Epithelial cell of esophagus (primary cell): ENCODE measurements at places on chromosomes 1 and 21.

- no peak for DNase-seq
Measured at GRCh38 chr1:106968644-106969043, 87.8 kb upstream of the PRMT6 start.

GRCh38 chr1:116769561-116769977 lies 15.3 kb downstream of the CD2 start:
- DNase-seq, result peak; percentile 44

DNA sequence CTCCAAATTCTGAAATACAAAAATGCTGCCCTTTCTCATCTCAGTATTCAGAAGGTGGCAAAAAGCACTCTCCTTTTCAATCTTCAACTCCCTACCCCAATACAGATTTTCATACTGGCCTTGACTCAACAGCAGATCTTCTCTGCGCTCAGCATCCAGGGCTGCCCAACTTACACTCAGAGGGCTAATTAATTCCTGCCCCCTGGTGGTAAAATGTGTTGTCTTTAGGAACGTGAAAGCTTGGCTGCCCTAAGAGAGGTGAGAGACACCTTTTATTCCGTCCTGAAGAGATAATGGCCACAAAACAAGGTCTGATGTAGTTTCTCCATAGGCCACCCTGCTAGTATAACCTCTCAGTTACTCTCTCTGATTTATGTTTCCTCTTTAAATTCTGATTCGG lies 25.0 kb downstream of the KRTAP24-1 start:
- DNase-seq, result peak; percentile 84

GRCh38 chr1:204396015-204396583 lies 15.5 kb downstream of the PPP1R15B start:
- no peak for DNase-seq

- DNase-seq, result no peak
Measured at GRCh38 chr1:212638492-212639151, 30.1 kb downstream of the ATF3 start.

- DNase-seq, result no peak
Measured at GRCh38 chr1:147772570-147772969, 12.2 kb upstream of the GJA5 start.

- no peak for DNase-seq
Measured at GRCh38 chr1:53733447-53733931, 5.5 kb downstream of the GLIS1 start.

- DNase-seq, result no peak
Measured at GRCh38 chr1:167465018-167465417, 53.3 kb downstream of the CD247 start.
